ENCODE measurements at places on chromosomes 5 and 9. TPM values are rescaled to one million over a fixed set of nuclear protein-coding genes. Genes with fewer than 3 reads are reported as not detected.

Gene KCTD16
- total RNA-seq: 1.1 TPM

Gene ZCCHC9
- total RNA-seq: 13.0 TPM

DNA sequence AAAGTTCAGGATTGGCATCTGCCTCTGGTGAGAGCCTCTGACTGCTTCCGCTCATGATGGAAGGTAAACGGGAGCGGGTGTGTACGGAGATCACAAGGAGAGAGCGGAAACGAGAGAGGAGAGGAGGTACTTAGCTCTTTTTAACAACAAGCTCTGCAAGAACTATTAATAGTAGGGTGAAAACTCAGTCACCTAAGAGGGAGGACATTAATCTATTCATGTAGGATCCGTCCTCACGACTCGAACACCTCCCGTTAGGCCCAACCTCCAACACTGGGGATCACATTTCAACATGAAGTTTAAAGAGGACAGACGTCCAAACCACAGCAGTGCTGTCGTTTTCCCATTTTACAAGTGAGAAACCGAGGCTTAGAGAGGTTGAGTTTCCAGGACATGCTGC lies 173.7 kb downstream of the SLC28A3 start:
- no peak for DNase-seq

GRCh38 chr5:1800472-1801221 lies 560 bp upstream of the NDUFS6 start:
- no peak for DNase-seq

DNA sequence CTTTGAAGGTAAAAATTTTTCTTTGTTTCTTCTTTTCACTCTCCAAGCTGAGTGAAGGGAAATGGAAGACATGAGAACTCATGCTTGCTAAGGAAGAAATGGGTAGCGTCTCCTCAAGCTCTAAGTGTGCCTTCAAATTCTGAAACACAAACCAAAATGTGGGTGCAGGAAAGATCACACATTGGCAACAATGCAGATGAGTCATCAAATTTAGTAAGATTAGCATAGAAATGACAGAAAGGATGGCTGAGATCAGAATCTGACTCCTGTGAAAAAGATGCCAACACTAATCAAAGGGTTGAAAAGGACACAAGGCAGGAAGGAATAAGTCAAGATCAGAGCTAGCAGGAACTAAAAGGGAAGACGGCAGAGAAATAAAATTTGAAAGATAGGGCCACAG lies 61.1 kb upstream of the ZNF462 start:
- DNase-seq: no peak

Gene TBCA
- total RNA-seq: 154 TPM

- no peak for DNase-seq
Measured at GRCh38 chr9:11915699-11916098, 777.5 kb upstream of the TYRP1 start.

GRCh38 chr9:71937898-71938297 lies 26.5 kb downstream of the C9orf85 start:
- no peak for DNase-seq

Gene NIPAL4
- 0.23 TPM for total RNA-seq

DNA sequence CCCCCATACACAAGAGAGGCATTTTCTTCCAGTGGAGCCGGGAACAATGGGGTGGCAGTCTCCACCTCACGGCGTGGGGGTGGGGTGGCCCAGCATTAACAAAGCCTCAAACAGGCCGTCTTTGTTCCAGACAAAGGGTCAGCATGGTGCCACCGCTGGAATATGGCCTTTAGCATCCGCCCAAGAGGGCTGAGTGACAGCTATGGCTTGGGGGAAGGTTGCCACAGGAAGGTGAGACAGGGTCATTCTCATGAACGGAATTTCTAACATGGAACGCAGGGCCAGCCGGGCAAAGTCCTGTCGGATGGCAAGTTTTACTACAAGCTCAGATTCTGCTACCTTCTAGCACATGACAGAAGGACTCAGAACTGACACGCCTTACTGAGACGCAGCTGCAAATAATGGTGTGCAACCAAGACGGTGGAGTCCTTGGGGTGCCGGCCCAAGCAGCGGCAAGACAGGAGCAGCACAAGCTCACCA lies 64.0 kb downstream of the OTULIN start:
- no peak for DNase-seq

Gene IL5
- total RNA-seq: not detected

DNA sequence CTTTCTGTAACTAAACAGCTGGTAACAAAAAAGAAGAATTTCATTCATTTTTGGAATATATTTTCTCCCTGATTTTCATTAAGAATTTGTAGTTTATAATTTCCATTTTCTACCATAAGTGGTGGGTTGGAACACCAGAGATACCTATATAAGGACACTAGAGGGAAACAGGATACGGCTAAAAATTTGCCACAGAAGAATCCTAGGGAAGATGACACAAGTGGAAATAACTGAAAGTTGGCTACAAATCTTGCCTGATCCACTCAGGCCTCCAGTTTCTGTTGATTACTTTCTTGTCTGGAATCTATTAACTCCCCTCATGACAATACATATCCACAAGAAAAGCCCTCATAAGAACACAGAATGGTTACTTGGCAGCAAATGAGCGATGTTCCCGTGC lies 46.8 kb downstream of the FREM1 start:
- no peak for DNase-seq
